ENCODE measurements at places on chromosomes 3 and 15.

GRCh38 chr15:61742591-61742990 is 317.7 kb downstream of the VPS13C start:
- no peaks in the 10 kb centered on the region for H3K27me3 ChIP-seq
- H3K27ac ChIP-seq, result no peak overlapping the region
- DNase-seq, result no peak

GRCh38 chr3:141074529-141074928 is 23.4 kb downstream of the SPSB4 start:
- H3K4me1 ChIP-seq, result peaks cover 8% of the 10 kb centered on the region
- no peak overlapping the region for H3K27ac ChIP-seq
- DNase-seq, result no peak
- H3K36me3 ChIP-seq, result no peaks in the 10 kb centered on the region

GRCh38 chr3:129016720-129017483 is 15.8 kb downstream of the EFCC1 start:
- DNase-seq, result no peak
- peaks cover 39% of the 10 kb centered on the region for H3K27me3 ChIP-seq
- H3K4me1 ChIP-seq, result no peaks in the 10 kb centered on the region
- H3K27ac ChIP-seq, result no peak overlapping the region

DNA sequence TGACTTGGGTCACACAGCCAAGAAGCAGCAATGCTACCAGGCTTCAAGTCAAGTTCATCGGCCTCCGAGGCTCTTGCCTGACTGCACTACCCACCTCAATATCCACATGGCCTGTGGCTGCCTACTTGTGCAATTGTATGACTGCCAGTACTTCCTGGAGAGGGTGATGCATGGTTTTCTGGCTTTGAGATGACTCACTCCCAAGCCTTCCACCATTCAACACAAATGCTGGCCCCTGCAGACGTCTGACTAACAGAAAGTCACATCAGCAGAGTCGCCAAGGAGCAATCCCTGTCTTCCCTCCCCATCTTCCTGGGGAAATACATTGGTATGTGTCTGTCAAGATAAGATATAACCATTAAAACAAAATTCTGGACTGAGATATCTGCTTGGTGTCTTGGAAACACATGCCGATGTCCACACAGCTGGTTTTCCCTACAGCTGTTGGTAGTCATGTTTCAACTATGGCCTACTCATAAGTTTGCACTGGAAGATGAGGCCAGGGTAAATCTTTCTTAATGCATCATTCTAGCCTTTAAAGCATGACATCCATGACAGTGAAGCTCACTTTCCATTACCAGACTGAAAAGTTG is 79.6 kb upstream of the SPATA12 start:
- H3K36me3 ChIP-seq, result no peaks in the 10 kb centered on the region
- peaks cover 27% of the 10 kb centered on the region for H3K4me1 ChIP-seq
- H3K27me3 ChIP-seq, result no peaks in the 10 kb centered on the region
- DNase-seq, result peak; percentile 99
- H3K27ac ChIP-seq, result peak overlapping the region; percentile 86
- H3K4me3 ChIP-seq, result peak overlapping the region; percentile 2

DNA sequence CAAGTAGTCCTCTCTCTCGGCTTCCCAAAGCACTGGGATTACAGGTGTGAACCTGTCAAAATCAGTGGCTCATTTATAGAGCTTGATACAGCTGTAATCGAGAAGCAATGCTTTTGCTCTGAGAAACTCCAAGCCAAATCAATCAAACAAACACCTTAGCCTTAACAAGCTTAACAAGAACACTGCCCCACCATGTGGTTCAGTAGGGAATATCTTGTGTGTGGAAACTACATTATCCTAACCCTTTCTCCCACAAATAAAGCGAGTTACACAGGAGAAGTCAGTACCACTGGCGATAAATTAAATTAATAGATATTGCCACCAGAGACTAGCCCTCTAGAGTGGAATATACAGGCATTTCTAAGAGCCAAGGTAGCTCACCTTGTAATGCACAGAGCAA is 13.9 kb downstream of the CDAN1 start:
- H3K4me3 ChIP-seq, result no peak overlapping the region
- H3K27ac ChIP-seq, result no peak overlapping the region
- no peaks in the 10 kb centered on the region for H3K4me1 ChIP-seq
- peaks cover 23% of the 10 kb centered on the region for H3K36me3 ChIP-seq

DNA sequence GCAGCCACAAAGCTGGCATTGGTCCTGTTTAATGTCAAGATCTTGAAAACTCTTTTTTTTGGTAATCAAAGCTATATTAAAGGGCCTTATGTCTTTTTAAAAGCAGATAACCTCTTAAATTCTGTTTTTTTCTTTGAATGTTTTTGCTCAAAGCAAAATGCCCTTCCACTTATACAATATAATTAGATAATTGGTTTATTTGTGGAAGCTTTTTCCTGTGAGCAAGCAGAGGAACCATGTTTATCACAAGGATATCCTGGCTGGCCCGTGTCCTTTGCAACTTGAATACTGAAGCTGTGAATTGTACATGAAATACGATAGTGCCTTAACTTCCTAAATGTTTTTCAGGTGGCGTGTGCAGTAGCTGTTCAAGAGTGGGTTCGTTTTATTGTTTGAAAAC is 2.6 kb downstream of the ST3GAL6 start:
- H3K4me1 ChIP-seq, result no peaks in the 10 kb centered on the region
- DNase-seq, result no peak
- H3K4me3 ChIP-seq, result no peak overlapping the region

DNA sequence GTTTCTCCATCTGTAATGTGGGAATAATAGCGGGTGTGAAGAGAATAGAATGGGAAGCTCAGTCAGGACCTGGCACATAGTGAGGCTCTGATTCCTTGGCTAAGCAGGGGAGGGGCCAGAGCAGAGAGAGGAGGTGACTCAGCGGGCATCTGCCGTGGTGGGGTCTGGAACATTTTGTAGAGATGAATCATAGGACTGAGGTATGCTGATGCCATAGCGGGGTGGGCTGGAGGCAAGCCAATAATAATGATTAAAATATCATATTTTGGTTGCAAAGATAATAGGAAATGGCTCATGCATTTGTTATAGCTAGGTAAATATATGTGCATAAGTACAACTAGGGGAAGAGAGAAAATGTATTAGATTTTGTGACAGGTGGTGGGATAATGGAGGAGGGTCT is 11.2 kb downstream of the TGM4 start:
- no peaks in the 10 kb centered on the region for H3K27me3 ChIP-seq
- no peaks in the 10 kb centered on the region for H3K36me3 ChIP-seq
- H3K4me3 ChIP-seq, result no peak overlapping the region
- DNase-seq, result peak; percentile 95
- peaks cover 25% of the 10 kb centered on the region for H3K4me1 ChIP-seq
- no peak overlapping the region for H3K27ac ChIP-seq

DNA sequence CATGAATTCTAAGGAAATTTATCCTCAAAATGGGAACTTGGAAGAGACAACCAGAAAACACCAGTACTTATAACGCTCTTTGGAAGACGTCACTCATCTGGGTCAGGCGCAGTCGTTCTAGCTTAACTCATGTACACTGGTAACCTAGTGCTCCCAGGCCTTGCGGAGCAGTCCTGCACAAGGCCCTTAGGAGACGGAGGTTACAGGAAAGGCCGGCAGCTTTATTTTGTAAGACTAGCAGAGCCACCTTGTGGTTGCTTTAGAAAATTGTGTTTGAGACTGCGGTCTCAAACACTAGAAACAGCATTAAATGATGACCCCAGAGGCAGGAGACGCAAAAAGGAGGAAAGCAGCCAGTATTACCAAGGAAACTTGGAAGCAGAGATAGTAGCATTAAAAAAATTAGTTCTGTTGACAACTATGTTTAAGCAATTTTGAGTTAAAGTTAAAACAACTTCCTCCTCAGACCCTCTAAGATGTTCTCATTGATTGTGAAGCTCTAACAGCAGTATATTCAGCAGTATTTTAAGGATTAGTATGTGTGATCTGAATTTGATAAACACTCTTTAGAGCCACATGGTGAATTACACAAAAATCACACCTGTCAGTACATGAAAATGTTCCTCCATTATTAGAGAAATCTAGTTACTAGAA is 141.9 kb upstream of the C2CD4B start:
- H3K4me1 ChIP-seq, result peaks cover 11% of the 10 kb centered on the region
- DNase-seq, result peak; percentile 87
- H3K4me3 ChIP-seq, result no peak overlapping the region
- no peaks in the 10 kb centered on the region for H3K36me3 ChIP-seq

GRCh38 chr3:63970631-63971475 is 52.4 kb downstream of the PSMD6 start:
- H3K27ac ChIP-seq, result peak overlapping the region; percentile 51
- peak; percentile 64 for DNase-seq
- peaks cover 72% of the 10 kb centered on the region for H3K4me1 ChIP-seq
- peak overlapping the region; percentile 28 for H3K4me3 ChIP-seq

- no peaks in the 10 kb centered on the region for H3K4me1 ChIP-seq
- H3K27me3 ChIP-seq, result no peaks in the 10 kb centered on the region
- DNase-seq, result peak; percentile 11
- no peaks in the 10 kb centered on the region for H3K36me3 ChIP-seq
- H3K4me3 ChIP-seq, result no peak overlapping the region
Measured at GRCh38 chr3:94024385-94024784, 4.0 kb downstream of the STX19 start.

- no peak overlapping the region for H3K4me3 ChIP-seq
- no peak overlapping the region for H3K27ac ChIP-seq
- H3K4me1 ChIP-seq, result no peaks in the 10 kb centered on the region
- no peaks in the 10 kb centered on the region for H3K27me3 ChIP-seq
- H3K36me3 ChIP-seq, result no peaks in the 10 kb centered on the region
Measured at GRCh38 chr15:29522373-29523276, 253.0 kb upstream of the NSMCE3 start.

DNA sequence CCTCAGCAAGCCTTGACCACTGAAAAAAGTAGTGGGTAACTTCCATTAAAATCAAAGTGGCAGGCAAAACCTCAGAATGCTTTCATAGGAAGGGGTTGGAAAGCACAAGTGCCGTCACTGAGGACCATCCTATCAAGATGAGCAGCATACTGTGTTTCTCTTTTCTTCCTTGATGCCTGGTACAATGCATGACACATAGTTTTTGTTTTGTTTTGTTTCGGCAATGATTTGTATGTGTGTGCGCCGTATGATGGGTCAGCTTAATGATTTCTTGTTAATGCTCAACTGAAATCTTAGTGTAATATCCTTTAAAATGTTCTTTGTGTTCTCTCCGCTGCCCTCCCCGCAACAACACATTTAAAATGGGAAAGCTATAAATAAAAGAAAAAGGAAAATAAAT is 476.4 kb upstream of the KCNMB2 start:
- H3K27me3 ChIP-seq, result no peaks in the 10 kb centered on the region
- H3K4me3 ChIP-seq, result peak overlapping the region; percentile 64
- no peaks in the 10 kb centered on the region for H3K36me3 ChIP-seq

GRCh38 chr15:72965671-72966070 is 86.6 kb upstream of the NEO1 start:
- no peak overlapping the region for H3K27ac ChIP-seq
- H3K36me3 ChIP-seq, result no peaks in the 10 kb centered on the region
- DNase-seq, result no peak
- H3K4me3 ChIP-seq, result no peak overlapping the region

- no peak overlapping the region for H3K27ac ChIP-seq
- no peaks in the 10 kb centered on the region for H3K27me3 ChIP-seq
- H3K4me3 ChIP-seq, result no peak overlapping the region
- no peaks in the 10 kb centered on the region for H3K36me3 ChIP-seq
Measured at GRCh38 chr3:157549498-157549897, 46.3 kb upstream of the VEPH1 start.

GRCh38 chr15:78675617-78676360 is 34.8 kb upstream of the CHRNB4 start:
- no peak for DNase-seq
- no peaks in the 10 kb centered on the region for H3K27me3 ChIP-seq

- peaks cover 18% of the 10 kb centered on the region for H3K4me1 ChIP-seq
- H3K4me3 ChIP-seq, result no peak overlapping the region
- no peak for DNase-seq
- H3K27ac ChIP-seq, result no peak overlapping the region
- H3K27me3 ChIP-seq, result no peaks in the 10 kb centered on the region
Measured at GRCh38 chr15:57253500-57253899, 122.8 kb upstream of the CGNL1 start.

- H3K36me3 ChIP-seq, result no peaks in the 10 kb centered on the region
- H3K27me3 ChIP-seq, result no peaks in the 10 kb centered on the region
- DNase-seq, result no peak
- no peak overlapping the region for H3K4me3 ChIP-seq
Measured at GRCh38 chr15:90051874-90052273, 50.4 kb downstream of the IDH2 start.

DNA sequence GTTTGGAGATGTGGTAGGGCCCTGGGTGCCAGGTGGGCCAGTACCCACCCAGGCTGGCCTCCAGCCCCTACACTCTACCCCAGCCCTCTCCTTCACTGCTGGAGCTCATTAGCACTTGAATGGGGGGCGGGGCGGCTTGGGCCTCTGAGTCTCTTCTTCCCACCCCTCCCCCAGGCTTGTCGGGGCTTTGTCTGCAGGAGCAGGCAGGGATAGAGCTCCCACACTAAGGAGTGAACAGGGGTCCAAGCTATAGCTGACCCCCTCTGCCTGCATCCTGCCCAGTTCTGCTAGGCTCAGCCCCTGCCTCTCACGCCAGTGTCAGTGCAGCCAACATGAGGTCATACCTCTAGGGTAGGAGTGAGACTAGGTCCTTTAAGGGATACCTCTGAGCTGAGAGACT is 5.2 kb downstream of the GNAI2 start:
- DNase-seq, result peak; percentile 17
- no peaks in the 10 kb centered on the region for H3K36me3 ChIP-seq
- peaks cover 35% of the 10 kb centered on the region for H3K4me1 ChIP-seq
- no peak overlapping the region for H3K4me3 ChIP-seq
- no peak overlapping the region for H3K27ac ChIP-seq
- no peaks in the 10 kb centered on the region for H3K27me3 ChIP-seq

GRCh38 chr3:72515941-72516340 is 332.3 kb downstream of the SHQ1 start:
- H3K27ac ChIP-seq, result no peak overlapping the region
- DNase-seq, result peak; percentile 14
- H3K4me3 ChIP-seq, result no peak overlapping the region
- H3K36me3 ChIP-seq, result no peaks in the 10 kb centered on the region
- H3K4me1 ChIP-seq, result 0 out of 2 replicates have a peak, but pooled peaks cover 4% of the 10 kb centered on the region
